ENCODE measurements at places on chromosomes 16 and 17.

GRCh38 chr17:10171122-10171571 lies 27.3 kb downstream of the GAS7 start:
- H3K27ac ChIP-seq, result no peak overlapping the region
- DNase-seq, result no peak
- no peaks in the 10 kb centered on the region for H3K36me3 ChIP-seq
- no peak overlapping the region for H3K4me3 ChIP-seq
- peaks cover 15% of the 10 kb centered on the region for H3K4me1 ChIP-seq
- H3K27me3 ChIP-seq, result peaks cover 10% of the 10 kb centered on the region

- H3K4me3 ChIP-seq, result no peak overlapping the region
- H3K36me3 ChIP-seq, result peaks cover 18% of the 10 kb centered on the region
- peaks cover 6% of the 10 kb centered on the region for H3K4me1 ChIP-seq
- DNase-seq, result no peak
- H3K27me3 ChIP-seq, result no peaks in the 10 kb centered on the region
Observed at GRCh38 chr17:48125829-48126531, 18.4 kb downstream of the SNX11 start.

GRCh38 chr16:65142276-65142675 lies 20.4 kb upstream of the CDH11 start:
- no peak overlapping the region for H3K27ac ChIP-seq
- H3K27me3 ChIP-seq, result no peaks in the 10 kb centered on the region
- no peak overlapping the region for H3K4me3 ChIP-seq
- H3K4me1 ChIP-seq, result no peaks in the 10 kb centered on the region

DNA sequence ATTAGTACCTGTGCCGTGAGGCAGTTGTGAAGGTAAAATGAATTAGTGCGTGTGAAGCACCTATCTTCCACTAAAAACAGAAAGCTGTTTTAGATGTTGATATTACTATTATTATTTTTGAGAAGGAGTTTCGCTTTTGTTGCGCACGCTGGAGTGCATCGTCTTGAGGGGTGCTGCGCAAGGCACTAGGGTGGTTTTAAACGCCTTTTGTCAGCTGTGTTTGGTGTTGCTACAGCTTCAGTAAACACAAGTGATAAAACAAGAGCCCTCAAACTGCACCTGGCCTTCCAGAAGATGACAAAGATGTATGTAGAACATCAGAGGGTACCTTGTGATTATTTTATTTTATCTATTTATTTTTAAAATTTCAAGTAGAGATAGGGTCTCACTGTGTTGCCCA lies 38.2 kb downstream of the PLCG2 start:
- peaks cover 6% of the 10 kb centered on the region for H3K4me1 ChIP-seq
- peaks cover 1% of the 10 kb centered on the region for H3K36me3 ChIP-seq
- H3K27ac ChIP-seq, result no peak overlapping the region

DNA sequence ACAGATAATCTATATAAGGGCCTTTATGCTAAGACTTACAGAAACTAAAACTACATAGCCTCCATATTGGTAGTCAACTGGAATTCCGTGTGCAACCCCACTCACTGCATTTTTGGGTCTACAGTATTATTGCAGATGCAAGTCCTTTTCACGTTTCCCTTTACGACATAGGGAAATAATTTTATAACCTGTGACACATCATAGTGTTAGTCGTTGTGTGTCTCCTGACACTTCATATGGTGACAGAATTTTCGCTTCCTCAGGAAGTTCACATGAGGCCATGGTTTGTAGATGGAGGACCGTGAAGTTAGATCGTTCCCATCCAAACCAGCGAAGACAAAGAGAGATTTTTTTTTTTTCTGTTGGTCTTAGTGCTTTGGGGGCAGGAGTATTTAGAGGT lies 15.7 kb upstream of the MRC2 start:
- no peak overlapping the region for H3K4me3 ChIP-seq

- peaks cover 3% of the 10 kb centered on the region for H3K36me3 ChIP-seq
- H3K27me3 ChIP-seq, result no peaks in the 10 kb centered on the region
- peak within 1 kb of the TSS; percentile 82 for H3K4me3 ChIP-seq
- H3K27ac ChIP-seq, result peak within 1 kb of the TSS; percentile 84
Observed at GRCh38 chr17:82228842-82229697, at the start of gene SLC16A3. Gene SLC16A3 (plus strand): TSS chr17:82229042. CDS start chr17:82236009, 6,967 bp downstream.

DNA sequence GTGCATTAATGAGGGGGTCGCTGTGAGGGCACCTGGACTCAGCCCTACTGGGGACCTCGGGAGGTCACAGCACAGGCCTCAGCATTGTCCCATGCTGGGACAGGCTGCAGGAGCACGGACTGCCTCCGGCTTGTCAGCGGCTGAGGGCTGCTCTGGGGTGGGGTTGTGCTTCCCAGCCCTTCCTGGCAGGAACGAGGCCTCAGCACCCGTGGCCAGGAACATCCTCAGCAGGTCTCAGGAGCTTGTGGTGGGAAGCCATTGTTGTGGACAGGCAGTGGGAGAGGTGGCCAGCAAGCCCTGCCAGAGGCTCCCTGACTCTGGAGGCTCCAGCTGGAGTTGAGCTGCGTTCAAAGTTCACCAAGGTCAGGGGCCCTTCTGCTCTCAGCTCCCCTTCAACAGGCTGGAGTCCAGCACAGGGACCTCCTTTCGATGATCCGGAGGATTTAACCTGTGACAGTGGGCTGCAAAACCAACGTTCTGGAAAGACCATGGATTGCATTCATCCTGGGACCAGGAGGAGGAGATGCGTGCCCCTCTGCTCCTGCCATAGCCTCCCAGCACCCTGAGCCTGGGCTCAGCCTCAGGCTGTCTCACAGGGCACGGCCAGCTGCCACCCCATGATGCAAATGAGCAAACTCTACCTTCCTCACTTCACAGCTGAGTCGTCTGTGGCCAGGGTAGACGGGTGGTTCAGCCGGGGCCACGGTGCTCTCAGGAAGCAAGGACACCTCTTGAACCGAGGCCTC lies 32.6 kb downstream of the FOXL1 start:
- no peaks in the 10 kb centered on the region for H3K36me3 ChIP-seq
- no peak overlapping the region for H3K4me3 ChIP-seq
- no peak overlapping the region for H3K27ac ChIP-seq
- H3K27me3 ChIP-seq, result peaks cover 4% of the 10 kb centered on the region
- DNase-seq, result no peak
- no peaks in the 10 kb centered on the region for H3K4me1 ChIP-seq

DNA sequence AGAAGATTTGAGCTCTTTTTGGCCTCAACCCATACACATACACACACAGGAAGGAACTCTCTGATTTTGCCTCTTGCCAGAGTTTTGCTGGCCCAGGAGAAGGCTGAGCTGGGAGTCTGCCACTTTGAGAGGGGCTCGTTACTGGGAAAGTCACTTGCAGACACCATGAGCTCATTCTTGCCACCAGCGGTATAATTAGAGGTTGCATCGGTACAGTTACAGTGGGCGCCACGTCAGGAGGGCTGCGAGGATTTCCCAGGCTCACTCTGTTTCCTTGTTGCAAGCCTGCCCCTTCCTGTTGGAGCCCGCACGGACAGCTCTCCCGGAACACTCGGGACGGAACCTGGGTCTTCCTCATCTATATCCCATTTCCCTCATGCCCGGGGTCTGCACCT lies 3.1 kb upstream of the SDK2 start:
- H3K36me3 ChIP-seq, result no peaks in the 10 kb centered on the region
- no peak overlapping the region for H3K27ac ChIP-seq
- peaks cover 19% of the 10 kb centered on the region for H3K27me3 ChIP-seq

DNA sequence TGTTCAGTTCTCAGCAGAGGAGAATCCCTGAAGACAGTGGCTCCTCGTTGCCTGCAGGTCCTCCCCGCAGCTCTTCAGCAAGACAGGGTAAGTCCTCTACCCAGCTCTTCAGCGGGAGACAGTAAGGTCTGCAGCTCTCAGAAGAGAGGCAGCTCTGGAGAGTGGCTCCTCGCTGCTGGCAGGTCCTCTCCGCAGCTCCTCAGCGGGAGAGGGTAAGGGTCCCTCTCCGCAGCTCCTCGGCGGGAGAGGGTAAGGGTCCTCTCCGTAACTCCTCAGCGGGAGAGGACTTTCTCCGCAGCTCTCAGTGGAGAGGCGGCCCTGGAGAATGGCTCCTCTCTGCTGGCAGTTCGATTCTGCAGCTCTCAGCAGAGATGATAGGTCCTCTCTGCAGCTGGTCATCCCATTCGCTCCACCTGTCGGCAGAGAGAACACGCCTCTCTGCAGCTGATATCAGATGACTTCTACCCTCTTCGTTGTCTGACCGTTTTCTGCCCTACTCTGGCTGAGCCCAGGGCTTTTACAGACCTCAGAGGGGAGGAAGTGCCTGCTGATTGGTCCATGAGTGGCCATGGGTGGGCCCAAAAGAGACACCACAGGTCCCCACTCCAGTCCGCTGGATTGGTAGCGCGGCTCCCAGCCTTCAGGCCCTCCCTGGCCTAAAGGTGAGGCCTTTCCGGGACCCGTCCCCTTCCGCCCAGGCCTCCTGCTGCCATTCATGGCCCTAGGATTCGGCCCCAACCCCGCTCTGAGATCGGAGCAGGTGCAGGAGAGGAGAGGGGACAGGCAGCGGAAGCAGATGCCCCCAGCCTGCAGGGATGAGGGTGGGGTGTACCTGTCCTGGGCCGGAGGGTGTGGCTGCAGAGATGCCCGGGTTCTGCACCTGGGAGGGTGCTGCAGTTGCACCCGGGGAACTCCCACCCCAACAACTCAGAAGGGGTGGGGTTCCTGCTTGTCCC lies 11.9 kb upstream of the SHCBP1 start:
- DNase-seq, result no peak
- H3K4me1 ChIP-seq, result no peaks in the 10 kb centered on the region
- H3K27ac ChIP-seq, result no peak overlapping the region
- peaks cover 3% of the 10 kb centered on the region for H3K36me3 ChIP-seq
- no peaks in the 10 kb centered on the region for H3K27me3 ChIP-seq
- H3K4me3 ChIP-seq, result no peak overlapping the region

DNA sequence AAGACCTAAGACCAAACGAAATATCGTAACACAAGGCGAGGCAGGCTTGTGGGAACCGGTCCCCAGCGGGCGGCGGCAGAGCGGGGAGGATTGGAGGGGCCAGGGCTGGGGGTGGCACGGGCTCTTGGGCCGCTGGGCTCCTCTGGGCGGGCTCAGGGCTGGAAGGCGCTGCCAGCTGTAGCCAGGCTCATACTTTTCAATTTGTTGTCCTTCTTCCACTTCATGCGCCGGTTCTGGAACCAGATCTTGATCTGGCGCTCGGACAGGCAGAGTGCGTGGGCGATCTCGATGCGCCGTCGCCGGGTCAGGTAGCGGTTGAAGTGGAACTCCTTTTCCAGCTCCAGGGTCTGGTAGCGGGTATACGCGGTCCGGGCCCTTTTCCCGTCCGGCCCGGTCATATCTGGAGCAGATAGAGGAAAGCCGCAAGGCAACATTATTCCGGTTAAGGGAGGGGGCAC lies 1.5 kb downstream of the HOXB5 start:
- peaks cover 74% of the 10 kb centered on the region for H3K27me3 ChIP-seq
- H3K36me3 ChIP-seq, result no peaks in the 10 kb centered on the region
- peaks cover 16% of the 10 kb centered on the region for H3K4me1 ChIP-seq
- no peak overlapping the region for H3K4me3 ChIP-seq

DNA sequence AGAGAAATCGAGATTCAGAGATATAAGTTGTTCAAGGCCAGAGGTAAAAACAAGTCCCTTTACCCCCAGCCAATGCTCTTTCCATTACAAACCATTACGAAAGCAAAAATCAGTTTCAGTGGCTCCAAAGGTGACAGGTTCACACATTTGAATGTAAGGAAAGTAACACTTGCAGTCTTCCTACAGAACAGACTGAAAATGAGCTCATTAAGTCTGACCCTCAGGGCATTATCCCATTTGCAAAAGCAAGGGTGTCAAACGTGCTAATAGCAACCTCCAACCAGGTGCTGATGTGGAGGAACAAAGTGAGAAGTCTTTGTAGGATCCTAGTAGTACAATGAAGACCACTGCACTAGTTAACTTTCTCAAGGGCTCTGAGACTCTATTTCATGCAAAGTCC lies 65.2 kb downstream of the XPO6 start:
- H3K4me3 ChIP-seq, result no peak overlapping the region
- peaks cover 83% of the 10 kb centered on the region for H3K4me1 ChIP-seq
- no peak for DNase-seq
- no peaks in the 10 kb centered on the region for H3K27me3 ChIP-seq
- peak overlapping the region; percentile 80 for H3K27ac ChIP-seq
- H3K36me3 ChIP-seq, result peaks cover 61% of the 10 kb centered on the region

DNA sequence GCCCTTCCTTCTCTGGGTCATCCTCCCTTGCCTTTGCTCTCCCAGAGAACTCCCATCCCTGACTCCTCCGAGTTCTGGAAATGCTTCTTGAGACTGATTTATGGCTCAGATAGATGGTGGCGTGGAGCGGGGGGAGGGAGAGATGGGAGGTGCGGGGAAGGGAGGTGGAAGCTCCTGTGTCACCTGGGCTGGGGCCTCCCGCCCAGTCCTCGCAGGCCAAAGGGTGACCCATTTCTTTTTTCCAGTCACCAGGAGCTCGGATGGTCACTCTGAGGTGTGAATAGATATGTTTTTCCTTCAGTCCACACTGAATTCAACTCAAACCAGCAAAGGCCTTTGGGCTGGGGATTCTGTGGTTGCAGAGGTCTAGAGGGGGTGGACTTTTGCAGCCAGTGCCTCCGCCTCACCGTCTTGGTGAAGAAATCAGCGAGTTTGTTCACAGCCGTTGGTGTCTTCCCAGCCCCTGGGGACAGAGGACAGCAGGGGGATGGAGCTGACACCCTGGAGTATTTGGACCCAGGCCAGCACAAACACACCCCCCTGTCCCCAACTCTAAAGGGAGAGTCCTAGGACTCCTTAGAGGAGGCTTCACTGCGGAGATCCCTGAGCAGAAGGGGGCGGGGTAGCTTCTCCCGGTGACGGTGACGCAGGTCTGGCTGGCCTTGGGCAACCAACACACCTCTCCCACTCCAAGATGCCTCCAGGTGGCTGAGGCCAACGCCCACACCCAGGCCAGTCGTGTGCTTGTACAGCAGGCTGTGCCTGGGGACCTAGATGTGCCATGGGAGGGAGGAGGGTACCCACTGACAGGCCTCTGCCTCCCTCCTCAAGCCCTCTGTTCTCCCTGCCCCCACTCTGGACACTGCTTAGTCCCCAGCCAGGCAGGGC lies 80.6 kb downstream of the AMFR start:
- peaks cover 1% of the 10 kb centered on the region for H3K27me3 ChIP-seq
- DNase-seq, result no peak
- H3K36me3 ChIP-seq, result no peaks in the 10 kb centered on the region
- H3K4me1 ChIP-seq, result no peaks in the 10 kb centered on the region
- H3K4me3 ChIP-seq, result no peak overlapping the region

GRCh38 chr17:74758848-74759168 lies 10.4 kb downstream of the NHERF1 start:
- H3K36me3 ChIP-seq, result no peaks in the 10 kb centered on the region
- no peaks in the 10 kb centered on the region for H3K27me3 ChIP-seq
- H3K4me1 ChIP-seq, result peaks cover 72% of the 10 kb centered on the region
- H3K27ac ChIP-seq, result peak overlapping the region; percentile 85

DNA sequence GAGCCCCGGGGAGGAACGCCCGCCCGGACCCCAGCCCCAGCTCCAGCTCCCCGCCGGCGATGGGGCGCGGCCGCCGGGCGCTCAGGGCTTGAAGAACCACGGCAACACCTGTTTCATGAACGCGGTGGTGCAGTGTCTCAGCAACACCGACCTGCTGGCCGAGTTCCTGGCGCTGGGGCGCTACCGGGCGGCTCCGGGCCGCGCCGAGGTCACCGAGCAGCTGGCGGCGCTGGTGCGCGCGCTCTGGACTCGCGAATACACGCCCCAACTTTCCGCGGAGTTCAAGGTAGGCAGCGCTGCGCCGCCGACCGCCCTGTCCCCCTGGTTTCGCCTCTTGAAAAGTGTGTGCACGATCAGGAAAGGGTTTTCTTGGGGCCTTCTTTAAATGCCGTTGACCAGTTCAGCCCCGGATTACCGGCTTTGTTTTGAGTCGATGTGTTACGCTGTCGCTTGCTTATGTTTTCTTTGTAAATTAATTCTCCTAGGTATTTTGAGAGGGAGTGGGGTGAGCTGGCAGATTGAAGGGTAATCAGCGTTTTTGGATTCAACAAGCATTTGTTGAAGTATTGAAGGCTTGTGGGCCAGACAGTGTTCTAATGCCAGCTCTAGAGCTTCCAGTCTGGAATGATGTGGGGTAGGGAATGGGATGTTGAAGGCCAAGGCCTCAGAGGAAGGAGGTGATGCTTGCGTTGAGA lies 681 bp downstream of the USP43 start:
- H3K36me3 ChIP-seq, result no peaks in the 10 kb centered on the region
- H3K27me3 ChIP-seq, result peaks cover 51% of the 10 kb centered on the region
- peak; percentile 47 for DNase-seq
